ENCODE measurements at places on chromosomes 4 and X.

DNA sequence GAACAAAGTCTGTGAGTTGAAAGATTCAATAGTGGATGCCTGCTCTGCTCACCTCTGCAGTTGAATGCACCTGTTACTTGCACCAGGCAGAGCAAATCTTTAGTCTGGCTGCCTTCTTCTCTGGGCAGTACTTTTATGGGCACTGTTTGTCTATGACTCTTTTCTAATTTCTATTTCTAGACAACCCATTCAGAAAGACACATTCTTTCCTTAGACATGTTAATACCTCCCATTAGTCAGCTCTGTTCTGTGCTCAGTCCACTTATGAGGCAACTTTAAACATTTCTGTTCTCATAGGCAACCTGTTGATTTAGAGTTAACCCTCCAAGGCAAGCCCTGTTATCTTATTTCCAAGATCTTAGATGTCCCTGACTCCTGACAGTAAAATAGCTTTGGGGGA lies 108.9 kb downstream of the SYNPO2 start:
- DNase-seq = no peak

DNA sequence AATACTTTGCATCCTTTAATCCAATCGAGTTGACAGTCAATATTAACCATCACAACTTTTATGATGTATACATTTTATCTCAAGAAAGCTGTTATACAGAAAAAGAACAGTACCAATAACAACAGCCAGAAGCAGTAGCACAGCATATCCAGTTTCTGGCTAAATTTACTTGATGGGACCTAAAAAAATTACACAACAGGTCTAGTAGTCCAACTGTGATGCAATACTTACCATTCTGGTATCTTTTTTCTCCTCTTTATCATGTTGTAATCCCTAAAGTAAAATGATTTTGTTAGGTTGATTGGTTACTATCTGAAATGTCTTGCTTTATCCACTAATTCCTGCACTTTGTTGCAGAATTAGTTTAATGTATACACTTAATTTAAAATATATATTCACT lies 1150.6 kb downstream of the FAT4 start:
- DNase-seq = no peak

GRCh38 chr4:148716431-148717052 lies 274.3 kb upstream of the NR3C2 start:
- no peak for DNase-seq

DNA sequence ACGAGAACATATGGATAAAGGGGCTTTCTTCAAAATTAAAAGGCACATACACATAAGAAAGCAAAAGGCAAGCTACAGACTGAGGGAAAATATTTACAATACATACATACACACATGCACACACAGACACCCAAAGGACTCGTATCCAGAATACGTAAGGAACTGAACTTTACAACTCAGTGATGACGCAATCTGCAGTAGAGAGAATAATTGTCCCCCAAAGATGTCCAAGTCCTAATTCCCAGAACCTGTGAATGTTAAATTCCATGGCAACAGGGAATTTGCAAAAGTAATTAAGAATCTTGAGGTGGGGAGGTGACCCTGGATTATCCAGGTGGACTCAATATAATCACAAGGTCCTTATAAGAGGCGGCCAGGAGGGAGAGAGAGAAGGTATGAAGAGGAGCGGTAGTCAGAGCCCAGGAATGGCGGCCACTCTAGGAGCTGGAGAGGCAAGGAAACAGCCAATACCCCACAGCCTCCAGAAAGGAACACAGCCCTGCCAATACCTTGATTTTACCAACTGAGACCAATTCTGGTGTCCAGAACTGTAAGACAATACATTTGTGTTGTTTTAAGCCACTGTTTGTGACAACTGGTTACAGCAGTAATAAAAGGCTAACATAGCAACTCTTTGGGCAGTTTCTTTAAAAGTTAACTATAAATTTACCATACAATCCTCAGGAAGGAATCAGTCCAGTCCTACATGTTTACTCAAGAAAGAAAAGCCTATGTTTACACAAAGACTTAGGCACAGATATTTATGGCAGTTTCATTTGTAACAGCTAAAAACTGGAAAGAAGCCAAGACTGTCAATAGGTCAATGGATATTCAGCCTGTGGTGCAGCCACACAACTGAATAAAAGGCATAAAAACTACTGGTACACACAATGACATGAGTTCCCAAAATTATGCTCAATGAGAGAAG lies 27.3 kb upstream of the STS start:
- DNase-seq = no peak

DNA sequence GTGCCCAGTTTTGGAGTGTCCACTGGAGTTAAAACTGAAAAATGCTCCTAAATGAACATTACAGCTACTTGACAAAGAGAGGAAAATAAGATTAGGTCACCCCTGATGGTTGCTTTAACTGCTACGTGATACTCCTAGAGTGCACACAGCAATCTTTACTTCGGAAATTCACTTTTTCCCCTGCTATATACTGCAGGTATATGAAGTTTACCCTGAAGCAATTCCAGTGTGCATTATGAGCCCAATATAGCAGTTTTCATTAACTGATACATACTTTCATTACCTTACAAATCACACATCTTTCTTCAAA lies 773 bp upstream of the ZNF827 start:
- no peak for DNase-seq

DNA sequence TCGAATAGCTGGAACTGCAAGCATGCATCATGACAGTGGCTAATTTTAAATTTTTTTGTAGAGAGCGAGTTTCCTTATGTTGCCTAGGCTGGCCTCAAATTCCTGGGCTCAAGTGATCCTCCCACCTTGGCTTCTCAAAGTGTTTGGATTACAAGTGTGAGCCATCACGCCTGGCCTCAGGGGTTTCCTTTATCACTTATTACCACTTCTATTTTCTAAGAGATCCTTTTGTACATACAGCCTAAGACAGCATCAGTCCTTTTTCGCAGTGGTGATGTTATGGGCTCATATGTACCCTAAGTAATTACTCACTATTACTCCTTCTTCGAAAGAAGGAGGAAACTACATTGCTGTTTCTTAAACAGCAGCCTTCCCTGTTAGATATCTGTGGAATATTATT lies 54.1 kb upstream of the CDKN2AIP start:
- peak; percentile 9 for DNase-seq
